ENCODE measurements at places on chromosomes 6 and 20. TPM values are rescaled to one million over a fixed set of nuclear protein-coding genes. Genes with fewer than 3 reads are reported as not detected.

Gene WFDC2
- total RNA-seq = not detected

Gene SAMD5
- total RNA-seq = 2.1 TPM

Gene PPIL6
- total RNA-seq = 4.8 TPM

Gene OR2H1
- not detected for total RNA-seq

Gene VWA7
- total RNA-seq = 0.15 TPM

Gene PTCHD4
- total RNA-seq = 1.5 TPM

Gene REM1
- not detected for total RNA-seq

Gene COL9A3
- 0.69 TPM for total RNA-seq

Gene SIRPD
- total RNA-seq = not detected
